Astrocyte of the cerebellum (primary cell): ENCODE measurements at places on chromosomes 5 and 9.

- DNase-seq = no peak
These were observed 548.3 kb downstream of the SEMA5A start for GRCh38 chr5:8997542-8998070.

DNA sequence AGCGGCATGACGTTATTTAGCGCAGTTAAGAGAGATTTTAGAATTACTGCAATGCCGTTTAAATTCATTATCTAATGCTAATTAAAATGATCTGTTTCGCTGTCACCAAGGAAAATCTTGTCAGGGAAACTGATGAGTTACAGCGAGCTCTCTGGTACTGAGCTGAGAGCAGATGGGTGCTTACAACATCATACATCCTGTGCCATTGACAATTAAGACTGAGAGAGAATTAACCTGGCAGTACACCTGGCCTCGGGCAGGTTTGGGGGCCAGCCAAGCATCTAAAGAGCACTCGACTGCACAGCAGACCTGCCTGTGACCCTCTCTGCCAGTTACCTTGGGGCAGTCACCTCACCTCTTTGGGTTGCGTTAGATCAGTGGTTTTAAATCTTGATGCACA, 55.0 kb downstream of the PUM3 start:
- no peak for DNase-seq

GRCh38 chr5:58326022-58326421, 133.9 kb downstream of the PLK2 start:
- no peak for DNase-seq

DNA sequence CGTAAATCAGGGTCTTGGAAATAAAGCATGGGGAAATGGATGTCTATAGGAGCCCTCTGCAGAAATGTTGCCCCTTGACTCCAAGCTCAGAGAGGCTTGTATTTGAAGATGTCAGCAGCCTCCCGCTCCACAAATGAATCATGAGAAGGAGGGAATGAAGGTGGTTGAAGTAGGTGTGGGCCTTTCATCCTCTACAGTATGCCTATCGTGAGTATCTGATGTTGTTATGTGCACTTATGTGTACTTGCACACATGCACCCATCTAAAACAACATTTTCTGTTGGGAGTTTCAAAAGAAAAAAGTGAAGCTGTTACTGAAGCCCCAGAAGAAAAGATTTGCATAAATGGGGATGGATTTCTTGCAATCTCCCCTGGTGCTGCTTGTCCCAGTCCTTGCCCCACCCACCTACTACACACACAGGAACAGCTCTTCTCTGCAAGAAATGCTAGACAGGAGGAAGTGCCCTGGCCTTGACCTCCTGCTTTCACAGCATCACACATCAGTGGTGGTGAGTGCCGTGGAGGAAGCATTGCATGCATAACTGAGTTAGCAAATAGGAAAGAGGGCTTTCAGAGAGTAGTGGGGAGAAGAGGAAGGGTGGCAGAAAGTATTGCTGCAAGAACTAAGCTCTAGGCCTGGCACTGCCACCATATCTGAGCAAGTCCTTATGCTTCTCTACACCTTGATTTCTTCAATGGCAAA, 156.1 kb downstream of the SNX18 start:
- DNase-seq = no peak

GRCh38 chr9:91162784-91163443, 198.8 kb downstream of the AUH start:
- DNase-seq = no peak

DNA sequence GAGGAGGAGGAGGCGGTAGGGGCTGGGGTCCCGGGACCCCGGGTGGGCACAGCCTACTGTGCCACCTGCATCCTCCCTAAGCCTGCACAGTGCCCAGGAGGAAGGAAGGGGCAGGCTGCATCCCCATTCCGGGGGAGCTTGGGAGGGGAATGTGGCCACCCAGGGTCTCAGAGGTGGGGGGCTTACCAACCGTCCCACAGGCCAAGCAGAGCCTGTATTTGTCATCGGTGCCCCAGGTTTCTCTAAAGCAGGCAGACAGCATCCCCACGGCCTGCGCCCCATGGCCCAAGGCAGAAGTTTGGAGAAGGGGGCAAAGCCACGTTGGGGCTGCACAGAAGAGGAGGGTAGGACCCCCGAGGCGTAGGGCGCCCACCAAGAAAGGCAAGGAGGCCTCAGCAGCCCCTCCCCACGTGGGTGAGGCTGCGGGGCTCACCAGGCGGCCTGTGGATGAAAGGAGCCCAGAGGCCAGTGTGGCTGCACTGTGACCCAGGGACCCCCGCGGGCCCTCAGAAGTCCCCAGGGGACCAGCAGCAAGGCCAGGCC, 507 bp upstream of the GPSM1 start:
- DNase-seq = no peak

GRCh38 chr9:35111001-35111933, 4.4 kb downstream of the ATOSB start:
- DNase-seq = peak; percentile 97

DNA sequence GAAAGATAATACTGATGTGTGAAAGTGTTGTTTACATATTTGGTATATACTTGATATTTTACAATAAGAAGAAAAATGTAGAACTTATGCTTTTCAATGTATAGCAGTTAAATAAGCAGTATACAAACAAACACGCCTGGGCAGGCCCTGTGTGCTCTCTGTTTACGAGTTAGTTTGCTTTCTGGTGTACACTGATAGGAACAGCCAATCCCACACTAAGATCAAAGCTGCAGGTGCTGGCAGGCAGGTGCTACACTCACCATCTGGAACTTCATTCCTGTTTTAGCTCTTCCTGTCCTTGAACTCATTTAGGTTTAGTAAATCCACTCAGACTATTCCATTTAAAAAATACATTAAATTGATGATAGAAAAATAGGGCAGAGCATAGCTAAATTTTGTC, 614.7 kb upstream of the ST8SIA4 start:
- no peak for DNase-seq

DNA sequence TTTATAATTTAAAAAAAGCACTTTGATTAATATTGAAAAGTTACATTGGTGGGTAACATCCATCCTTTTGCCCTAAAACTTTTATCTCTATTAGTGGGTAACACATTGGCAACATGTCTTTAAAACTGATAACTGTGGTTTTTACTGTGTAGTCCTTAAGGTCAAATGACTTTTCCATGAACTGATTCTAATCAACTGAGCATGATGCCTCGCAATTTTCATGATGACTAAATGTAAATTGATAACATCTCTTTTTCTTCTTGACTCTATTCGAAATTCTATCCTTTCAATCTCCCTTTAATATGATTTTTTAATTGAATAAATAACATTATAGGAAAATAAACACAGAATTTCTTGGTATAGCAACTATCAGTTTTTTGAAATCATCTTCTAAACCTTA, 6.3 kb upstream of the IL5 start:
- DNase-seq = no peak

- peak; percentile 45 for DNase-seq
These were observed 44.9 kb downstream of the SHB start for GRCh38 chr9:38024036-38024681.

DNA sequence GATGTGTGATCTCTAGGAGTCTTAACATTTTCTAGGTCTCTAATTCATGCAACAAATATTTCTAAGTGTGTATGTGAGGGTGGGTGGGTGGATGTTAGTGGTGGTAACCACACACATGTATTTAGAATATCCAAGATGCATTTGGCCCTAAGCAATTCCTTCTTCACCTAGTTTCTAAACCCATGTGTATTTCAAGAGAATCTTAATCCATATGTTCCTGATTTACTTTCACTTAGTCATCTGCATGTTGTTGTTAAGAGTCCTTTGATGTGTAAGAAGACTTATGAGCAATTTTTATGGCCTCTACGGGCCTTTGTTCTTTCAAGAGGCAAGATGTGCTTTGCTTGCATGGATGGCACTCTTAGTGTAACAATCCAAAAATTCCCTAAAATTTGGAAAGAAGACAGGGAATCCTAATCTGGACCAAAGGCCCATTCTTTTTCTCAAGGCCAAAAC, 282.6 kb downstream of the SPATA31D1 start:
- peak; percentile 68 for DNase-seq

DNA sequence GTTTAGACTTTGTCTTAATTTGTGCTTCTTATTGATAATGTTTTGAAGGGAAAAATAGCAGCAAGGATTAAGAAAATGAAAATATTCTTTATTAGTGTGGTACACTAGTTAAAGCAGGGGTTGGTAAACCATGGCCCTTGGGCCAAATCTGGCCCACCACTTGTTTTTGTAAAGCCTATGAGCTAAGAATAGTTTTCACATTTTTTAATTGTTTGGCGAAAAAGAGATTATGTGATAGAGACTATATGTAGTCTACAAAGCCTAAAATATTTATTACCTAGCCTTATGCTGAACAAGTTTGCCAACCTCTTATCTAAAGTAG, 57.2 kb downstream of the KCNN2 start:
- DNase-seq = no peak

GRCh38 chr5:12845549-12846159, 941.4 kb upstream of the CTNND2 start:
- DNase-seq = no peak

- DNase-seq = no peak
These were observed 33.5 kb downstream of the MTMR12 start for GRCh38 chr5:32279223-32279622.

DNA sequence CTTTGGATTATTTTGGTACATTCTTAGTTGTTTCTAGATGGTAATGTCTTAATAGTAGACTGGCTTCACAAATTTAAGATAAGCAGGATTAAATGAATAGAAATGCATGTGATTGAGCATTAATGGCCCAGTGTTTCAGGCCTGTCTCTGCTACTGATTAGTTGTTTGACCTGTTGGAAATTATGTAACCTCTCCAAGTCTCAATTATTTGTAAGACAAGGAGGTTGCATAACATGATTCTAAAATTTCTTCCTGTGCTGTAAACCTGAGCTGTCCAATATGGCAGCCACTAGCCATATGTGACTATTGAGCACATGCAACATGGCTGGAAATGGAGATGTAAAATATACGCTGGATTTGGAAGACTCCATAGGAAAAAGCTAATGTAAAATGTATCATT, 97.5 kb downstream of the ALDH1A1 start:
- DNase-seq = no peak

DNA sequence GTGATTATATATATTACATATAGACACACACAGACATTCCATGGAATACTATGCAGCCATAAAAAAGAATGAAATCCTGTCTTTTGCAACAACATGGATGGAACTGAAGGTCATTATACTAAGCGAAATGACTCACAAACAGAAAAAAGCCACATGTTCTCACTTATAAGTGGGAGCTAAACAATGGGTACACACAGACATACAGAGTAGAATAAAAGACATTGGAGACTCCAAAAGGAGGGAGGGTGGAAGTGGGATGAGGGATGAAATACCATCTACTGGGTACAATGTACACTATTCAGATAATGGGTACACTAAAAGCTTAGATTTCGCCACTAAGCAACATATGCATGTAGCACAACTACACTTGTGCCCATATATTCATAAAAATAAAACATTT, 170.0 kb upstream of the RGMB start:
- DNase-seq = no peak

DNA sequence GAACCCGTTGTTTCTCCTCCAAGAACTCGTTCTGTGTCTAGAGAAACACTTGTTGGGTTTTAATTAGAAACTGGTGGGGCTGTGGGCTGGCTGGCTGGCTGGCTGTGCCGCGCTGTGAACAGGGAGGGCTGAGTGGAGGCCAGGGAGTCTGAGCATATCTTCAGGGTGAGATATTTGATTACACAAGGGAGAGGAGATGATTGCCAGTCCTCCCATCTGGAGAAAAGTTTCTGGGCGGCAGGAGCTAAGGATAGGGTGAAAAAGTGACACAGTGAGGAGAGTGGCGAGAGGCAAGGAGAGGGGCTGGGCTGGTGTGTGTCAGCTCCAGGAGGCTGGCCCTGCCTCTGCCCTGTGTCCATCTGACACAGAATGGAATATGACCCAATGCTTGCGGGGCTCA, 63.0 kb downstream of the GDNF start:
- no peak for DNase-seq

DNA sequence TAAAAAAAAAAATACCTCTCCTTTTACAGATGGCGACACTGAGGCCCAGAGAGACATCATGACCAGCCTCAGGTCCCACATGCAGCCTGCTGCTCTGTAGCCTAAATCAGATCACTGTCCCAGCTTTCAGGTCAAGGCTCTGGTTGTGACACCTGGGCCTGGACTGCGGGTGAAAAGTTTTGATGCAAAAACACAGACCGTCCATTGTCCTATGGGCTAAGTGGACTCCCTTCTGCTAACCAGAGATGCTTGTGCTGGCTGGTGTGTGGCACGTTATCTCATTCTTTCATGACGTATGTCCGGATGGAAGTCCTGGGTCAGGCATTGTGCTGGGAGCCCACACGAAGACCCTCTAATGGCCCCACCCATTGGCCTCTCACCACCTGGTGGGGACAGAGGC, 7.8 kb downstream of the NEK6 start:
- no peak for DNase-seq

- no peak for DNase-seq
These were observed 46.1 kb upstream of the IL7R start for GRCh38 chr5:35810601-35811000.

DNA sequence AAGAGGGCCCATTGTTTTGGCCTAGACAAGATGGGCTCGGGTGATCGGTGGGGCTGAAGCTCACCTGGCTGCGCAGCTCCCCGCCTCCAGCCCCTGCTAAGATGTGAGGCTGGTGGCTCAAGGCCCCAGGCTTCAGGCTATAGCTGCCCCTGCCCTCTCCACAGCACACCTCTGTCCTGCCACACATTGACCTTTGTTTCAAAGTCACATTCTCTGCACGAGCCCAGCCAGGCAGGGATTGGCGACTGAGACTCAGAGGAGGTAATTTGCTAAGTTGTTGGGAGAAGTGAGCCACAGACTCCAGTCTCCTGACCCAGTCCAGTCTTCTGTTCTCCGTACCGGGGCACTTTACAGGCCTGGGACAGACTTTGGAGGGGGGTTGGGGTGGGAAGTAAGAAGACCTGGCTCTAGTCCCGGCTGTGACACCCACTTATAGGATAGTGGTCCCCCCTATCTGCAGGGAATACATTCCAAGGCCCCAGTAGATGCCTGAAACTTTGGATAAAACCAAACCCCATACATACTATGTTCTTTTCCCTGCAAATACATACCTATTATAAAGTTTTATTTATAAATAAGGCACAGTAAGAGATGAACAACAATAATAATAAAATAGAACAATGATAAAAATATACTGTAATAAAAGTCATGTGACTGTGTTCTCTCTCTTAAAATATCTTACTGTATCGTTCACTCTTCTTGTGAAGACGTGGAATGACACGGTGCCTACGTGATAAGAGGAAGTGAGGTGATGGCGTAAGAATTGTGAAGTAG, 13.3 kb downstream of the PDGFRB start:
- no peak for DNase-seq
